ENCODE measurements at places on chromosomes 3 and 15.
A peak's percentile ranks its signal among the peaks of the same experiment; 100 is the strongest.

GRCh38 chr15:62338497-62338896 is 173.4 kb upstream of the C2CD4B start:
- no peak for DNase-seq

DNA sequence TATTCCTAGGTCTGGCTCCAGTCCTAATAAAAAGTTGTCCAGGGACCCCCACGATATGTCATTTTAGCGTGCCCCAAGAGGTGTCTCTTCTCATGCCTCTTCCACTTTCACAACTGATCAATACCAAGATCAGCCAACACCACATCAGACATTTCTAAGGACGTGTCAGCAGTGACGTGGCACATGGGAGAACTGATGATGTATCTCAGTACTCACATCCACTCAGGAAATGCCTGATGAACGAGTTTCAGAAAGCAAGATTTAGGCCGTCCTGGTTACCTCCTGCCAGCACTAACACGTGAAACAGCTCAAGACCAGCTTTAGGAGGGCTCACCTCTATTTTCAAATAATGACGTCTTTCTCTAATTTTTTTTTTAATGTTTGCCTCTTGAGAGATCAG is 19.6 kb downstream of the VGLL4 start:
- peak; percentile 46 for DNase-seq

DNA sequence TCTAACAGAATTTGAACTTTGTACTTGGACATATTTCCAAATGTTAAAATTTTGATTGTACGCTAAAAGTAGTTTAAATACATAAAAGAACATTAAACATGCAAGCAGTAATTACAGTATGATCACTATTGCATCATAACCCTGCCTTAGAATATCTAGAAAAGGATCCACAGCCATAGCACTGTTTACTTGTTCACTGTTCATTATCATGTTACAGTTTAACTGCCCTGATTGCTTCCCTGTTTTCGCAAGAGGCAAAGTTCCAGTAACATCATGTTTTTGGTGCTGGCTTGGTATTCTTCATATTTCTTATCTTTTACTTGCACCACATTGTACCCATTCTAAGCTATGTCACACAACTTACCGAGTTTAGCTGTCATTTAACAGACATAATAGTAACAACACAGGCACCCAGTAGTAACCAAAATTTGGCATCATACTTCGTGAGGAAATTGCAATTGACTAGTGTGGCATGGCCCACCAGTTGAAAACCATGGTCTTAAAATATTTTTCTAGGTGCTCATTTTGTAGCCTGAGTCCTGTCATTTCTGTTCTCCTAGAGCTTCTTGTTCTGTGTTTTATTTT is 13.3 kb upstream of the TMEM87A start:
- DNase-seq, result no peak

GRCh38 chr3:154194877-154195276 is 73.7 kb downstream of the ARHGEF26 start:
- no peak for DNase-seq

GRCh38 chr3:64667138-64667537 is 20.7 kb downstream of the ADAMTS9 start:
- DNase-seq, result no peak

DNA sequence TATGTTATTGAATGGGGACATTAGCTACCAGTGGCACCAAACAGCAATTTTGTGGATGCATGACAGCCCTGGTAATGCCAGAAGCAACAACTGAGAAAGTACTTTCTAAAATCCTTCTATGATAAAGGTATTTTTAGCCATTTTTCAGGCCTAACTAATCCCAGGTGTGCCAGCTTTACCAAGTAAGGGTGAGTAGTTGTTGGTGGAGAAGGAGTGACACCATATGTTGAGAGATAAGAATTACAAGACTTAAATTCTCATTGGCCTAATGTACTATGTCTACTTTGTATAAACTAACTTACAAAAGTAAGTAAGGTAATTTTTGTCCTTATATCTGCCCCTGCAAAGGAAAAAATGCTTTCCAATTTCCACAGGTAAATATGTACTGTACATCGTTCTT is 4.1 kb upstream of the COX17 start:
- DNase-seq, result no peak

Data from stimulated activated CD4-positive, alpha-beta T cell treated with anti-CD3 and anti-CD28 coated beads, Interleukin-12 subunit alpha, Interleukin-12 subunit beta, amount 100 ng/mL, for 4 hours (primary cell).